ENCODE measurements at places on chromosomes 1 and 21. TPM values are rescaled to one million over a fixed set of nuclear protein-coding genes. Genes with fewer than 3 reads are reported as not detected.

- no peak for DNase-seq
These were observed 18.1 kb upstream of the SHE start for GRCh38 chr1:154520333-154520732.

DNA sequence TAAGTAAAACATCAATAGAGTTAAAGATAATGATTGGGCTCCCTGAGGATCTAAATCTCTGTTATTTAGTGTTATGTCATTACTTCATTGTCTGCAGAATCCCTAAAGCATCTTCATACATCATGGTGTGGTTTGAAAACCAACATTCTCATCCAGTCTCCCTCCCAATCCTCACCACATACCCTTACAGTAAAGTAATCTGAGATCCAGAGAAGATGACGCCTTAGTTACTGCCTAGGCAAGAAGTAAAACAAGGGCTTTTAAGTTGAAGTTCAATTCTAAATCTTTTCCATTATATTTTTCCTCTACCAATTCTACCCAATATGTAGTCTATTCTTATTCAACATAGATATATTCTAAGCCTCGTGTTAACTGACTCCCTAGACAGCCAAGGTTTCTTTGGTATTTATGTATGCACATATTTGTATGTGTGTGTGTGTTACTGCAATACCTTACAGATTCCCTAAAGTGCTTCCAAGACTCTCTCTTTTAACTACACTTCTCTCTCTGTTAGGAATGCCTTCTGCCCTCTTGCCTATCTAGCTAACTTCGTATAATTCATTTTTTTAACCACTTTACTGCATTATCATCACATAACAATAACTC, 17.3 kb downstream of the DPH5 start:
- DNase-seq: no peak

CIART gene
- 9.3 TPM for polyA plus RNA-seq

- no peak for DNase-seq
These were observed 130.2 kb upstream of the ATP1B1 start for GRCh38 chr1:168976267-168976666.

YIPF1 gene
- polyA plus RNA-seq: 37.7 TPM

DNA sequence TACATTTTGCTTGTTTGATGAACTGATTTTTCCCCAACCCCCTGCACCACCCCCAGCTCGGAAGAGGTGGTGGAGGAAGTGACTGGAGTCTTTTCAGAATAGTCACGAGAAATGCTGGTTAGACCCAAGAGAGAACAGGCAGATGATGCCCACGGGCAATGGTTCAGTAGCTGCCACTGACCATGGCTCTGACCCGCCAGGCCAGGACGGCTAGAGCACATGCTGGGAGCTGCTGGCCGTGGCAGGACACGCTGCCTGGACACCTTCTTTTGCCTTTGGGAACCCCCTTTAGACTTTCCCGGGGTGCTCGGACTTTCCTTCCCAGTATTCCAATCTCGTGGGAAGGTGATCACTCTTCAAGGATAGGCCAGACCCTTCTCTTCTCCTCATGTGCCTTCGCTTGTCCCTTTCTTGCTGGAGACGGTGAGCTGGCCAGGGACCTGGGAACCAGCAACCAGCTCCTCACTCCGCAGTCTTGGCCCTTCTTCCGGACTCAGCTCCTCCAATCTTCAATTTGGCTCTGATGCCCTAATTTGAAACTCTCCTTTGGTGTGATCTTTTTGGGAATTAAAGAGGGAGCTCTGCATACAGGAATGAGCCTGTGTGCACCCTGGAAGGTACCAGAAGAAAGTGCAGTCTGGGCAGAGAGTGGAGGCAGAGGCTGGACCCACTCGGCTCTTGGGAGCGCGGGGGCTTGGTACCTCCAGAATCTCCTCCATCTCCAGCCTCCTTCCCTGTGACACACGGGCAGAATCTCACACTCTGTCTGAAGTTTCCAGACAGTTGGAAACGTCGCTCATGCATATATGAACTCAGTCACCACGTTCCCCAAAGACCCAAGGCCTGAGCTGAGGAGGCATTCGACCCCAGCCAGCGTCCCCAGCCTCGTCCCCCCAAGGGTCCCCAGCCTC, 4.0 kb upstream of the PDE9A start:
- DNase-seq: no peak

DNA sequence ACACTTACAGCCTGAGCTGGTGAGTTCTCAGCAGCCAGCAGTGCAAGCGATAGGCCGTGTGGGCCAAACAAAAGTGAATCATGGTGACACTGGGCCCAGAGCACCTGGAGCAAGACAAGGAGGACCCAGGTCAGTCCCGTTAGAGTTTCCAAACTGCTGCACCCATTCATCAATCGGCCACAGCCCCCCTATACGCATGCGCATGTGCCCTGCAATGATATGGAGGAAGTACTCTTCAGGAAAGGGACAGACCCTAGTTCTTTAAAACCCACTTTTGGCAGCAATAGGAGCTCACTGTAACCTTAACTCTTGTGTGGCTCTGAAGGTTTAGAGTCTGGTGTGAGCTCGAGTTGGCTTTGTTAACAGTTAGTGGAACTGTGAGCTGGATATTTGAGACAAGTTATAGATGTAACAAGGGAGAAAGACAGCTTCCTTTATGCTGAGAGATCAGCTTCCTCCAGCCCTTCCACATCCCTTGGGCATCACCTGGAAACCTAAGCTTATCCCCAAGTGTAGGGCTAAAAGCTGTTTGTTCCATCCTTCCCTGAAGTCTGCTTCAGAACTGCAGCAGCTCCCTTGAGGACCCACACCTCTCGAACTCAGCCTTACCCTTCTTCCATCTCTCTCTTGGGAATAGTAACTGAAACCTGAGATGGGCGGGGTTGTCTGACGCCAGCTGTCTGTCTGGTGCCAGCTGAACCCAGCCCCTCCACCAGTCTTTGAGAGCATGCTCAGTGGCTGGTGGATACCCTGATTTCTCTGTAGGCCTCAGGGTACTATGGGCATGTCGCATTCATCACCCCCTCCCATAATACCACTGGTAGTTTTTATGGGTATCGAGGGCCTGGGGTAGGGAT, 17.7 kb downstream of the NMNAT1 start:
- peak; percentile 30 for DNase-seq

GRCh38 chr1:162040657-162041056, 17.0 kb upstream of the OLFML2B start:
- no peak for DNase-seq

CYP4A11 gene
- polyA plus RNA-seq: 59.8 TPM

KHDC4 gene
- polyA plus RNA-seq: 82.4 TPM

AADACL3 gene
- polyA plus RNA-seq: not detected

DNA sequence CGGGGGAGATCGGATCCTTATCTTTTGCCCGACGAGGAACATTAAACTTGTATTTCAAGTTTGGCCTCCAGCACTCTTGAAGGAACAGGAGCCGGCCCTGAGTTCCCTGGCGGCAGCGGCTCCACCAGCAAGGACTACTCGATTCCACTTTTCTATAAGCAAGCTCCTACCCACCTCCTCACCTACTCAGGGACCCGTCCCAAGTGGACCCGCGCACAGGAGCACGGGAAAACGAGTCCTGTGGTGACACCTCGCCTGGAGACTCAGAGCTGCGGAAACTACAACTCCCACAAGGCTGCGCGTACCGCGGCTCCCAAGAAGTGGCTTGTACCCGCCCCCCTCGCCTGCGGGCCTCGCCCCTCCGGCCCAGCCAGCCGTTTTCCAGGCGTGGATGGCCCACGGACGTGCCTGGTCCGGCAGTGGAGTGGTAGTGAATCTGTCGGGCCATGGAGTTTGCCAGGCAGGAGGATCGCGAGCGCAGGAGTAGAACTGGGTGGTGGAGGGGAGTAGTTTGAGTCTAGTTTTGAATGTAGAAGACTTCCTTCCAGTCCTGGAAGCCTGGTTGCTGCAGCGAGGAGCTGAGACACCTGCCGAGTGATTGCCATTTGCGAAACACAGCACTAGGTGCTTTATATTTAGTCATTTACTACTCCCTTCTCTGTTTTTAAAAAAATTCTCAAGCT, at the start of gene ACP6:
Gene ACP6, minus strand, starts transcription at position 206 of the 683 bp plus-strand sequence. CDS start 476 bp downstream, outside the sequence.
- peak; percentile 95 for DNase-seq

DNA sequence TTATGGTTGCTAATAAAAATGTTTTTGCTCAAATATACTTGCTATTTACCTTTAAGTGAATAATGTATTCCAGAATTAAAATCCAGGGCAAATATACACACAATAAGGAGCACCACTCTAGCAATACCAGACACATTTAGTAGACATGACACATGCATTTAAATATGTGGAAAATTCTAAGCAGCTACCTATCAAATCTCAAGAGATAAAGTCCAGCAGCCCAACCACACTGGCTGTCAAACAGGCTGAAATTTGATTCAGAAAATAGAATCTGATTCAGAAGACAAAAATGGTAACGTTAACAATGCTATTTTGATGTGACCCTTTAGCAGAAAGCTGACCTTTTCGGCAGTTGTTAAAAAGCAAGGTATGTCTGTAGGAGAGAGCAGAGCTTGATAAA, 42.3 kb downstream of the PLEKHO1 start:
- DNase-seq: no peak

GRCh38 chr1:197145446-197146024, 934 bp downstream of the ASPM start:
- DNase-seq: no peak
